Effector memory CD4-positive, alpha-beta T cell (primary cell): ENCODE measurements at places on chromosomes 16 and 17.

DNA sequence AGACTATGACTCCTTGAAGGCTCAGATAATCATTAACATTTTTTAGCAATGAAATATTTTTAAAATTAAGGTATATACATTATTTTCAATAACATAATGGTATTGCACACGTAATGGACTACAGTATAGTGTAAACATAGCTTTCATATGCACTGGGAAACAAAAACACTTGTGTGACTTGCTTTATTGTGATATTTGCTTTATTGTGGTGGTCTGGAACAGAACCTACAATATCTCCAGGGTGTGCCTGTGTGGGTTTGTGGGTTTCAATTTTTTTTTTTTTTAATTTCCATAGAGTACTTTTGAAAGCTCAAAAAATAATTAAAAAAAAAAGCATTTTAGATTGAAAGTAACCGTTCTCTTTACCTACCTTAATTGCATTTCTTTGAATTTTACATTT, 25.3 kb downstream of the CYLD start:
- DNase-seq, result no peak

DNA sequence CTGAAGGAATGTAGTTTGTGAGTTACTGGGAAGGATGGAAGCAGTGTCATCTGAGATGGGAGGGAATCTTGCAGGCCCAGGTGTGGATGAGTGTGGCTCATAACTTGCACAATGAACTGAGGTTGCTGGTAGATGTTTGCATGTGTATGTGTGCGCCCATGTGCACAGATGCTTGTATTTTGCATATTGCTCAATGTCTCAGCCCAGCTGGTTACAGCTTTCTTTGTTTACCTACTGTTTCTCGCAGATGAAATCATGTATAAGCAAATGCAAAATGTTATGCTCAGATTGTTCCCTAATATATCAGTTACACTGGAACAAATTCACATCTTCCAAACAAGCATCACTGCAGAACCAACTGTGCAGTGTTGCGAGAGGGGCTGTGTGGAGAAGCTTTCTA, 452.2 kb upstream of the EEF2KMT start:
- DNase-seq, result no peak

GRCh38 chr17:58217766-58218165, 1.3 kb downstream of the MKS1 start:
- DNase-seq, result no peak

GRCh38 chr17:64406321-64407200, 15.9 kb upstream of the PECAM1 start:
- no peak for DNase-seq

GRCh38 chr16:89105599-89106151, 12.0 kb downstream of the ACSF3 start:
- no peak for DNase-seq

GRCh38 chr16:89266521-89267134, 49.1 kb downstream of the ZNF778 start:
- DNase-seq, result no peak

- no peak for DNase-seq
These were observed 30.0 kb downstream of the ANKFY1 start for GRCh38 chr17:4233668-4234258.

GRCh38 chr17:31418773-31419350, 27.4 kb downstream of the RAB11FIP4 start:
- no peak for DNase-seq

GRCh38 chr16:19831678-19832077, 53.0 kb downstream of the GPRC5B start:
- DNase-seq, result no peak
